ENCODE measurements at places on chromosomes 5 and 9.

DNA sequence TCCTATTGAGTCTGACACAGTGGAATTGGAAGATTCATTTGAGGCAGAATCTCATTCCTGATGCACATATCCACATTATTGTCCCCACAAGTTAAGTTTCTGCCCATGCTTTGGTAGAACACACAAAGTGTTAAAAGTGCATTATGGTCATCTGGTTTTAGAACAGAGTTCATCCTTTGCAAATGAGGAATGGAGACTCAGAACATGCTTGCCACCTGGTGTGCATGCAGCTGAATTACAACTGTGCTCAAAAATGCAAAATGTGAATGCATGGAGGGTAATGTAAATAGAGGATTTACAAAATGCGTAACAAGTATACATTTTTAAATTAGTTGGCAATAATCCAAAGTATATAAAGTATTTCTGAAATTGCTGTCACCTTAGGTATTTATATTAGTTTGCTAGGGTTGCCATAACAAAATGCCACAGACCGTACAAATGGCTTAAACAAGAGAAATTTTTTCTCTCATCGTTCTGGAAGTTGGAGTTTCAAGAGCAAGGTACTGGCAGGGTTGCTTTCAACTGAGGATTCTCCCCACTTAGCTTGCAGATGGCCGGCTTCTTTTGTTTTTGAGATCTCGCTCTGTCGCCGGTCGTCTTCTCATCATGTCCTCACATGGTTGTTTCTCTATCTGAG lies 671.1 kb downstream of the TAF11L14 start:
- peak; percentile 68 for DNase-seq

- peak; percentile 65 for DNase-seq
These were observed 427 bp downstream of the SERINC5 start for GRCh38 chr5:80255431-80255810.

GRCh38 chr5:136222580-136223235 lies 29.7 kb upstream of the SMIM32 start:
- no peak for DNase-seq

DNA sequence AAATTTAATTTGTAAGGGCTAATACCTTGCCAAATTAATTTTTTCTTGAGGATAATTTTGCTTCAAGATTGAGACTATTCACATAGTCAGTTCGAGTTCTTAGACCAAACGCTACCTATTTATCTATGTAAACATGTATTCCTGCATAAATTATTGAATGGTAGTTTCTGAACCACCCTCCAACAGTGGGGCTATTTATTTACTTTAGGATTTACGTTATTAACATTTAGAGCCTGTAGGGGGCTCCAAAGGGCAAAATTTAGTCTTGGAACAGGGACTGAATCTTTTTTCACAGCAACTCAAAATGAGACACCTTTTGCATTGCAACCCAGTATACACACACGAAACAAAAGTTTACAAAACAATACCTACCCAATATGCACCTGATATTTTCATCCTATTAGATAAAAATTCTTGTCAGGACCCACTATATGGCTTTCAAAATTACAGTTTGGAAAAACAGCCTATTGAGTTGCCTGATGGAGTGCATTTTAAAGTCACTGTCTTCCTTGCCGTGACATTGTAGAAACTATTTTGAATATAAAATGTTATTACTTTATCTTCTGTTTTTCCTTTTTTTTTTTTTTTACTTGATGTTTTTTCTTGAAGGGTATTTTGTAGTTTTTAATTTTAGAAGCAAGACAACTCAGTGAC lies 47.1 kb upstream of the POU4F3 start:
- peak; percentile 75 for DNase-seq

GRCh38 chr5:61869333-61869732 lies 436.7 kb upstream of the KIF2A start:
- DNase-seq, result no peak

GRCh38 chr9:35627575-35627974 lies 9.4 kb upstream of the CD72 start:
- DNase-seq, result no peak

DNA sequence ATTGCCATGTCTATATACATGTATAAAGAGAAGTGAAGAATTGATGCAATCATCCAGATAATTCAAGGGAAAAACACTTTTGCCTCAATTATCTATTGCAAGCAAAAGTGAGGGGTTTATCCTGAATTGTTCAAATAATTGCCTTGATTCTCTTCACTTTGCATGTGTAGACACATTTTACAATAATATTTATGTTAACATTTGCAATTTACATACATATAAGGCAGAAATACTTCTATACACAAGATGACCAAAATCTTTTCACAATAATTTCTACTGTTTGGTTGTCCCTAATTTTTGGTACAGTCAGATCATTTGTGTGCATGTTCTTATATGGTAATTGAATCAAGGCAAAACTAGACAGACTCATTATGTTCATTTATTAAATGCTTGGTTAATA lies 285.3 kb upstream of the TMEM161B start:
- DNase-seq, result no peak
